ENCODE measurements at places on chromosomes 16 and 17.

DNA sequence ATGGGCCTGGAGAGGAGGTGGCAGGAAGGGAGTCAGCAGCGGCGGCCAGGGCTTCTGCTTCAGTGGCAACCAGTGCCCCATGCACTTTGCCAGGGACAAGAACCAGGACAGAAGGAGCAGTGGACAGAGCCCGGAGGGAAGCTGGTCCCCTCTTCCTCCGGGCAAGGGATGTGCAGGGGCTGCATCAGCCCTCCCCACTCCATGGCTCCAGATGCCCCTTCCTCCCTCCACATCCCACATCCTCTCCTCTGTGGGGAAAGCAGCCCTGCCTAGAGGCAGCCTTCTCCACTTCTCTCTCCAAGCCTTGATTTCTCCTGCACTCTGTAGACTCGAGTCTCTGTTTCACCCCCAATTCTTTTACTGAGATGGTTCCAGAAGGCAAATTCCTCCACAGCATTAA is 50.4 kb downstream of the AIPL1 start:
- no peak for DNase-seq

- DNase-seq, result no peak
These were observed 5.3 kb upstream of the C16orf74 start for GRCh38 chr16:85755929-85756768.

- DNase-seq, result no peak
These were observed 318.4 kb downstream of the SEC14L1 start for GRCh38 chr17:77459018-77459755.

DNA sequence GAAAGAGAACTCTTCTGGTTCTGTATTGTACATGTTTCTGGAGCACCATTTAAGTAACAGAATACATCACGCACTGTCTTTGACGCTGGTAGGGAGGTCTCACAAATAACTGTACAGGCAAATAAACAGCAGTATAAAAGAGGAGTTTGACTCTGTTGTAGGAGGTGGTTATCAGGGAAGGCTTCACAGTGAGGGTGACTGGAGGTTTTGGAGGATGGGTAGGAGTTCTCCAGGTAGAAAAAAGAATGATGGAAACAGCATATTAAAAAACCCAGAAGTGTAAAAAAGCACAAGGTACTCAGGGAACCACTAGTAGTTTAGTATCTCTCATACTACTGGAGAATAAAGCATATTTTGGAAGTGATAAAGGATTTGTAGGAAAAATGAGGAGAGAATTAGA is 2.7 kb upstream of the SLC6A2 start:
- DNase-seq, result no peak

All from stimulated activated CD8-positive, alpha-beta memory T cell treated with anti-CD3 and anti-CD28 coated beads, Interleukin-4, amount 100 ng/mL, for 1 hour (primary cell).